ENCODE measurements at places on chromosomes 1 and 21.
A peak's percentile ranks its signal among the peaks of the same experiment; 100 is the strongest.

DNA sequence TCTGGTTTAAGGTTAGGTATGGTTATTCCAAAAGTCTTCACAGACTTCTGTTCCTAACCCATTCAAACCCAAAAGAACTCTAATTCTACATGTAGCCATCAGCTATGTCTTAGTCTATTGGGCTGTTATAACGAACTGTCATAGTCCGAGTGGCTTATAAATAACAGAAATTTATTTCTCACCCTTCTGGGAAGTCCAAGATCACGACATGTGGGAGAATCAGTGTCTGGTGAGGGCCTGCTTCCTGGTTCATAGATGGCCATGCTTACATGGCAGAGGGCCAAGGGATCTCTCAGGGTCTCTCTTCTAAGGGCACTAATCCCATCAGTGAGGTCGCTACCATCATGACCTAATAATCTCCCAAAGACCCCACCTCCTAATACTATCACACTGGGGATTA, 103.0 kb upstream of the PPP2R5A start:
- no peak for DNase-seq

- no peak for DNase-seq
These were observed 714.9 kb downstream of the ADGRL2 start for GRCh38 chr1:82515650-82516049.

- DNase-seq = no peak
These were observed 21.0 kb upstream of the RAP1A start for GRCh38 chr1:111598544-111598943.

DNA sequence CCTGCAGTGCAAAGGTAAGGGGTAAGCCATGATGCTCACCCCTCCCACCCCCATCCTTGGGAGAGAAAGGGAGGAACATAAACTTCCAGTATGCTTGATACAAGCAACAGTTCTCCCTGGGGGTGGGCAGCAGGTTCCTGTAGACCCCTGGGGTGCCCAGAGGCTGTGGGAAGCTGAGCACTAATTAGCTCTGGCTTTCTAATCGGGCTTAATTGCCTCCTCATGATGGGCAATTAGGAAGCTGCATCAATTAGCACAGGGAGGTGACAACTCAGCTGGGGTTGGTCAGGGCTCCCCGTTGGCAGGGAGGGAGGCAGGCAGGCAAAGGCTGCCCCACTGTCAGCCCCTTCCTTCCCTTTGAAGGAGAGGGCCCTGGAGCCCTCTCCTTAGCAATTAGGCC, 15.7 kb upstream of the LMNA start:
- no peak for DNase-seq

GRCh38 chr1:245016700-245017099, 138.1 kb upstream of the KIF26B start:
- no peak for DNase-seq

GRCh38 chr1:33972676-33973395, 109.0 kb downstream of the HMGB4 start:
- DNase-seq = no peak

DNA sequence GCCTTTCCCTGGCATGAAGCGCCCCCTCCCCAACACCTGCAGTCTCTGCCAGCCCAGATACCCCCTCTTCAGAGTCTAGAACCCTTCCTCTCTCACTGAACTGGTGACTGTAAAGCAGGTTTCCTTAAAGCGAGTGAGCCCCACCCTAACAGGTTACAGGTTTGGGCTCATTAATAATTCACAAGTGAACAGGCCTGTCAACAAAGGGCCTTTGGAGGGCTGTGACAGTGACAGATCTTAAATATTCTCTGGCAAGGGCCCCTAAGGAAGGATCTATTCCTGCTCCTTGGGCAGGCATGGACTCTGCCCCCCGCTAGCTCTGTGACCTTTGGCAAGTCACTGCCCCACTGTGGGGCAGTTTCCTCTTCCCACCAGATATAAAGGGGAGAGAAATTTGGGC, 5.6 kb upstream of the TTC39A start:
- DNase-seq = no peak

GRCh38 chr1:212012034-212012740, 23.2 kb downstream of the INTS7 start:
- DNase-seq = peak; percentile 68

- no peak for DNase-seq
These were observed 5.2 kb downstream of the TTC22 start for GRCh38 chr1:54795841-54796468.

DNA sequence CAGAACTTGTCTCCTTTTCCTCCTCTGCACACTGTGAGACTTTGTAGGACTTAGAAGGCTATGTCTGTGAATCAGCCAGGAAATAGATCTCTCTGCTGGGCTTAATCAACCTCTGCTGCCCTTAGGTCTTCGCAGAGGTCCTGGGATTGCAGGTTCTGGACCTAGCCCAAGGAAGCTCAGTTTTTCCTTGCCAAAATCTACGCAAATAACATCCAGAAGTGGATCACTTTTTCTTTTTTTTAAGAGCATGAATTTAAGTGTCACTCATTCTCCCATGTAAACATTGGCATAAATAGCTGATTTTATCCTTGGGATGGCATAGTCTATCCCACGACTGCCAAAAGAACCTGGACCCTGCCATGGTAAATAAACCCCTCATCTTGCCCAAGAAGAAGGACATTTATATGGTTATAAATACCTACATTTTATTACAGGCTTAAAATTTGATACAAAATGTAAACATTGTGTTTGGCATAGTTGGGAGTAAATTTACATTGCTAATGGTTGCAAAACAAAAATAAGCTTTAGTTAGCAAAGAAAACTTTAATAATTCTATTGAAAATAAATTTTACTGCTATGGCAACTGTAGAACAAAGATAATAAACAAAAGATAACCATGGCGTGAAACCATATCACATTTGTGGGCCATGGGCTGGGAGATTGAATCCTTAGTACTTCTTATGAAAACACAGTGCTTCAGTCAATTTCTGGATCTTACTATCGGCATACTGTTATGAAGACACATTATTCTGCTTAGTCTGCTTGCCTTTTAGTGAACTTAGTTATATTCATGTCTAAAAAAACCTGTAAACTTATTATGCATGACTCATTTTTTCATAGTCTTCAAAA, 24.5 kb upstream of the DISC1 start:
- no peak for DNase-seq
